ENCODE measurements at places on chromosomes 13 and 19. TPM values are rescaled to one million over a fixed set of nuclear protein-coding genes. Genes with fewer than 3 reads are reported as not detected.

The NOTCH3 gene
- total RNA-seq, result 0.60 TPM

DNA sequence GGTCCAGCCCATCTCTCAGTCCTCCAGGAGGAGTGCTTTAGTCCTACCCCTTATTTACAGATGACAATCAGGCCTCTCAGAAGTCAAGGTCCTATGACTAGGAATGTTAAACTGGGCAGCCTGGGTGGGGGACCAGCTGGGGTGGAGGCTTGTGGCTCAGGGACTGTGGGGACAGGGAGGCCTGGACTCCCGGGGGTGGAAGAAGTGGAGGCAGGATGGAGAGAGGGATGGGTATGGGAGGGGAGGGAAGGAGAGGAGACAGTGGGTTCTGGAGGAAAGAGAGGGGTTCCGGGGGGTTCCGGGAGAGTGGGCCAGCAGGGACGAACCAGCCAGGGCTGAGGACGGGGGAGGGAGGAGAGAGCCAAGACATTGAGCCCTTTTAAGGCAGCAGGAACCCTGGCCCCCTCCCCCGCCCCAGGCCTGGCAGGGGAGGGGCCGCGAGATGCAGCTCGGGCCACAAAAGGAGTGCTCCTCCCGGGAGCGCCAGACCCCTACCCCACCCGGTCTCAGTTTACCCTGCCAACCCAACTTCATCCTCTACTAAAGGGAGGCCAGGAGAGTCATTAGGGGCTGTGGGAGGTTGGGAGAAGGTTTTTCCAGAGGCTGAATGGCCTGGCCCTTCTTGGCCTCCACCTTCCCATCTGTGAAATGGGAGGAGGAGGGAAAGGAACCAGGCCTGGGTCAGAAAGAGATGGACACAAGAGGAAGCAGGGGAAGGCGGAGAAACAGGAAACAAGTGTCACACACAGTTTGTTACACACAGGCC lies 1.7 kb downstream of the DMPK start:
- no peak for DNase-seq

The ZNF723 gene
- 0.12 TPM for total RNA-seq

The SELENOW gene
- 818 TPM for total RNA-seq

The KIR2DL4 gene
- not detected for total RNA-seq

GRCh38 chr19:43467730-43468129 lies 2.3 kb upstream of the LYPD3 start:
- peak; percentile 59 for DNase-seq
